Amygdala (tissue), 56 donors: ENCODE measurements at places on chromosomes 6 and 20.
A peak's percentile ranks its signal among the peaks of the same experiment; 100 is the strongest.

DNA sequence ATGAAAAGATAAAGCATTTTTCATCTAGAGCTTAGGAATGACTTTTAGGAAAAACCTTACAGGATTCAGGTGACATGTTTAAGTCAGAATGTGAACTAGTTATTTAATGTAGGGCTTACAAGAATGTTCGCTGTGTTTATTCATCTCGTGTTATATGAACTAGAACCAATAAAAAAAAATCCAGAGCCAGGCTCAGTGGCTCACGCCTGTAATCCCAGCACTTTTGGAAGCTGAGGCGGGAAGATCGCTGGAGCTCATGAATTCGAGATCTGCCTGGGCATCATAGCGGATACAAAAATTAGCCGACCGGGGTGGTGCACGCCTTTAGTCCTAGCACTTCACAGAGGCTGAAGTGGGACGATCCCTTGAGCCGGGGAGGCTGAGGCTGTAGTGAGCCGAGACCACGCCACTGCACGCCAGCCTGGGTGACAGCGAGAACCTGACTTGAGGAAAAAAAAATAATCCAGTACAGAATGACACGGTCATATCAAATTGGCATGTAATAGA lies 46.3 kb downstream of the OR2B2 start:
- no peak for DNase-seq

DNA sequence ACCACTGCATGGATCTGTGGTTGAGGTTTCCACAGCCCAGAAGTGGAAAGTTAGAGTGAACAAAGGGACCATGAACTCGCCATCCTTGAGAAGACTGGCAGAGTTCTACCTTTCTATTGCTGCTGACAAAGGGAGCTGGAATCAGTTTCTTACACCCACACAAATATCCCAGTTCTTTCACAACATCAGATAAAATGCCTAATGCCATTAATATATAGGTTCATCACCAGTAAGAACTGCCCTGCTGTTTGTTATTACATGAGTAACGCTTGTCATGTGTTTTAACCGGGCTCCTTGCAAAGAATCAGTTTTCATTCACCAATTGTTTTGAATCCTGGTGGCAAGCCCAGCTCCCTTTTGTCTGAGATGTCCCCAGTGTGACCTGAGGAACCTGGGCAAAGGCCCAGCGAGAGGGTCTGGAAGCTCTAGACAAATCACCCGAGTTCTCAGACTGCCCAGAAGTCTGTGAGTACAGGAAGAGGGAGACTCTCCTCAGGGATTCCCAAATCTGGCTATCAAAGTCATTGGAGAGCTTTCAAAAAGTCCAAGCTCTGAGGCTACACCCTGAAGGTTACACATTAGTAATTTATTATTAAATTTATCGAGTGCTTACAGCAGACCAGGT lies 7.5 kb upstream of the CD164 start:
- no peak for DNase-seq

GRCh38 chr6:153476243-153476642 lies 345.2 kb upstream of the RGS17 start:
- DNase-seq, result no peak

- no peak for DNase-seq
Observed at GRCh38 chr6:18720075-18720474, 332.9 kb downstream of the RNF144B start.

DNA sequence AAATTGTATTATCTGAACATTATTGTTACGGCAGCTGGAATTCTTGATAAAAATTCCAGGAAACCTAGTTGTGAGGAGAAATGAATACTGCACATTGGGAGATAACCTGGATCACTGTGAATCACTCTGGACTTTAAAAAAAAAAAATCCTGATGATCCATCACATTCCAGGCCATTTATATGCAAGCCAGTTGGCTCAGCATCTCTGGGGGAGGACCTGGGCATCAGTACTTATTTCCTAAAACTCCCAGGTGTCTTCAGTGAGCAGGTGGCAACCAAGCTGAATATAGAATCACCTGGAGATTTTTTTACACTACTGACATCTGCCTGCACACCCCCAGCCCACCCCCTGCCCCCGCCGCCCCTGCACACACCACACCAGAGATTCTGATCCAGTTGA lies 39.1 kb upstream of the SIRT5 start:
- DNase-seq, result no peak

DNA sequence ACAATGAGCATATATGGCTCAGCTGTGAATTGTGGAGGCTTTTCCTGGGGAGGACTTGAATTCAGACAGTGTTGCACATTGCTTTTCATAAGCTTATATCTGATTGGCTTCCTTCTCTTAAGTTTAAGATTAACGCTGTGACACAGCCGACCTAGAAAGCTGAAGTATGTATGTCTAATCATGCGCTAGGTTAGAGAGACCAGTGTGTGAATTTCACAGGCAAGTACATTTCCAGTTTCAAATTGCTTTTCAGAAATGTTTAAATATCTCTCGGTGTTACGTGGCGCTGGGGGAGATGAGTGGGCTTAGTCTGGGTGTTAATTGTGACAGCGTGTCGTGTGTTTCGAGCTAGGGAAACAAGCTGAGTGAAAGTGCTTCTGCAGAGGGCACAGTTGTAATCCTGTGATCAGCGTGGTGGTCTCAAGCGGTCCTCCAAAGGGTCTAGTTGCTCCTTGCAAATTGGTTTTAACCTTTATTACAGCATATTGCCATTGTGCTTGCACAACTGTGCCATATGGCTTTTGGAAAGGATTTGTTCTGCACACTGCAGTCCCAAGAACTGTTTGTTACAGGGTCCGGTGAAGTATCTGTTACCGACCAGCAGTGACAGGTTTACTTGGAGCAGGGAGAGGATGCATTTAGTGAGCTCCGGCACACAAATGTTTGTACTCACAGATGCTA lies 166.6 kb downstream of the SASH1 start:
- DNase-seq, result no peak

GRCh38 chr6:146847426-146847825 lies 248.7 kb downstream of the ADGB start:
- DNase-seq, result no peak

DNA sequence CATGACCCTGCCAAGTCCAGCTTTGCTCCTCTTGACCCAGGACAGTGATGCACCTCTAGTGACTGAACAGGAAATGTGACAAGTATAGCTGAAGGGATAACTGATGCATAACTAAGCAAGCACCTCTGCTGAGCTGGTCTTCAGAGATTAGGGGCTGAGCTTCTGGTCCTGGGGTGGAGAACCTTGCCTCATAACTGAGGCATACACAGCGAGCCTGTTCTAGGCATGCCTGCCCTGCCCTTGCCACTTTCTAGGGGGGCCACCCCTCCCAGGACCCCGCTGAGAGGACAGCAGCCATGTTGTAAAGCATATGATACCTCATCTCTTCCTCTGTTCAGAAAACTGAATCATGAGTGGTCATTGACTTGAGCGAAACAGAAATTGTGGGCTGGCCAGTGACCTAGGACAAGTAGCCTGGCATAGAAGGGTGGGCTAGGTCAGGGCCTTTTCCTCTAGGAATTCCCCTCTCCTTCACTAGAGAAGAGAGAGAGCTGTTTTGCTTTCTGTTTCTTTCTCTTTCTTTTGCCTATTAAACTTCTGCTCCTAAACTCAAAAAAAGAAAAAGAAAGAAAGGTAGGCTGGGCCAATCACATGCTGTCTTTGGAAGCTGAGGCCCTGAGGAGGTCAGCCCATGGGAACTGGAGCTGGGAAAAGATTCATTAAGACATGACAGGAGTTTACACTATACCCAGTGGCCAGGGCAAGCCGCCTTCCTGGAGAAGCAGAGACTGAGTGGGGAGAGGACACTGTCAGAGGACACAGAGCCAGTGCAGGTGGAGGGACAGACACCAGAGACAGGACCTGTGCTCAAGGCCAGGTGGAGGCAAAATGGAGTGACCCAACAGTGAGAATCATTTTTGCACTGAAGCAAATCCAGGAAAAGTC lies 23.1 kb downstream of the ALDH5A1 start:
- DNase-seq, result no peak

DNA sequence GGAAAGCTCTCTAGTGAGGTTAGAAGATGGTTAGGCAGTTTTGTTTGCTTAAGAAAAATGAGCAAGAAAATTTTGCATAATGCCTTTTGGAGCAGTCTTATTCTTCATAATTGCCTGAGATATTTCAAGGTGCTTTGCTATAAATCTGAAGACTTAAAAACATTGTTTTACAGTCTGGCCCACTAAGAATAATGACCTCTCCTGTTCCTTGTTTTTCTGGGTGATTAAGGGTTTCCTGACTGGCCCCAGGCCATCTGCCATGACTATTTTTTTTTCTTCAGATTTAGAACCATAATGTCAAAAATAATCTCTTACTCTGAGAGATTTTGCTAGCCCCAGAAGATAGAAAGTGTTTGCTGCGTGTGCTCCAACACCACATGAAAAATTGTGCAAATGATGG lies 72.3 kb upstream of the CENPW start:
- DNase-seq, result no peak

- DNase-seq, result no peak
Observed at GRCh38 chr6:17470938-17471327, 77.5 kb downstream of the CAP2 start.

DNA sequence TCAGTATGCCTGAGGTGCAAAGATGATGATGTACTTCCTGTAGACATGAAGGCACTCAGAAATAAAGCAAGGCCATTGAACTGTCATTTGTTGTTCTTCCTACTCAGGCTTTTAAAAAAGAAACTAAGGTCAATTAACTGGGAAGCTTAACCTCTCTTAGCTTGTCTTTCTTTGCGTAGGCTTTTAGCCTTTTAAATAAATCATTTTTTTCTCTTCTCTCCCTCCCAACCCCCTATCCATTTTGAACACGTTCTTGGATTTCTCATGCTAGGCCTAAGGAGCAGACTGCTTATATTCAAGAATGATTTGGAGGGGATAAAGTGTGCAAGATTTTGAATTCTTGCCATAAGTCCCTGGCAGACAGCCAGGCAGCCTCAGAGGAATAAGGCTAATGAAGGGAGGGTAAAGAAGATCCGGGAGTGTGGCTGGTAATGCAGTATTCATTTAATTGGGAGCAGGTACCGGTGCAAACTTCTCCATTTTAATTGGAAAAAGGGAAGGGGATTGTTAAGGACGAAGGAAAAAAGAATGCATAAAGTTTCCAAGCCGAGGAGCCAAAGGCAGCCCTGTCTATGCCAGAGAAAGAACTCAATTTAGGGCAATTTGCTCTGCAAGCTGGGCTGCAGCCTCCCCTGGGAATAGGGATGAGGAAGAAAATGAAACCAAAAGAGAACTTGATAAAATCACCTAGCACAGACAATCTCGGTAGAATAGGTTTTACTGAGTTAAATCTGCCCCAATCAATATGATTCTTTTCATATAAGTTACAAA lies 343.8 kb upstream of the MMS22L start:
- peak; percentile 15 for DNase-seq

- DNase-seq, result no peak
Observed at GRCh38 chr20:2261046-2261485, 34.7 kb upstream of the TGM3 start.

- no peak for DNase-seq
Observed at GRCh38 chr20:3470208-3470626, 601 bp upstream of the ATRN start.

- DNase-seq, result no peak
Observed at GRCh38 chr6:39386487-39386886, 64.0 kb upstream of the KCNK16 start.

GRCh38 chr6:38271081-38271480 lies 368.6 kb downstream of the BTBD9 start:
- no peak for DNase-seq

DNA sequence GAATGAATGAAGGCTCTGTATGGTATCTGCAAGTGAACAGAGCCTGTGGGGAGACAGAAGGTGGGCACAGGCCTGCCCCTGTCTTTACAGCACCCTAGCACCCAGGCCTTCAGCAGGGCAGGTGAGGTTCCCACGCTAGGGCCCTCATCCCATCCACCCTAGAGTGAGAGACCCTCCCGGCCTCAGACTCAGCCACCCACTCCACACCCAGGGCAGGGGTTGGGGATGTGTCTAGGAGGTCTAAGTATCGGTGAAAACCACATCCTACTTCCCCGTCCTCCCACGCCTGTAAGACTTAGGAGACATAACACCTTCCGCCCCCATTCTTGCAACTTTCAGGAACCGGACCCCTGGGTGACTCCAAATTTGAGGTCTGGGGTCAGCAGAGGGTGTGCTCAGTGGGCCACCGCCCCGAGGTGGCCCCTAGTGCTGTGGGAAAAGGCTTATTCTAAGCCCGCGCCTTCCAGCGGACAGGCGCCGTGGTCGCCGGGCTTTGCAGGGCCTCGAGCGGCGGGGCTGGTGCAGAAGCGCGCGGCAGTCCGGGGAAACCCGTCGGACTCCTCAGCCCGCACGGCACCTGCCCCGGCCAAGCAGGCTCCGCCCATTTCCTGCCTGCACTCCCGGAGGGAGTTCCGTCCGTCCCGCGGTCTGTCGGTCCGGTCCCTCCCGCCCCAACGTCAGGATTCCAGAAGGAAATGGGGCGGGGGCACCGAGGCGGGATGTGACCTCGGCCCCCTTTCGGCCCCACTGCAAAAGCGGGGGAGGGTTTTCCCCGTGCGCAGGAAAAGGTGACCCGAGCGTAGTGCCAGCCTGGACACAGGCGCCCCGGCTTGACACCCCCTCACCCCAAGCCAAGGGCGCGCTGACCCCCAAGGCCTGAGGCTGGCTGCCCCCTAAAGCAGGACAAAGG lies 868 bp downstream of the SAMD10 start:
- DNase-seq, result no peak

- no peak for DNase-seq
Observed at GRCh38 chr20:23337312-23337711, 13.3 kb upstream of the NXT1 start.

DNA sequence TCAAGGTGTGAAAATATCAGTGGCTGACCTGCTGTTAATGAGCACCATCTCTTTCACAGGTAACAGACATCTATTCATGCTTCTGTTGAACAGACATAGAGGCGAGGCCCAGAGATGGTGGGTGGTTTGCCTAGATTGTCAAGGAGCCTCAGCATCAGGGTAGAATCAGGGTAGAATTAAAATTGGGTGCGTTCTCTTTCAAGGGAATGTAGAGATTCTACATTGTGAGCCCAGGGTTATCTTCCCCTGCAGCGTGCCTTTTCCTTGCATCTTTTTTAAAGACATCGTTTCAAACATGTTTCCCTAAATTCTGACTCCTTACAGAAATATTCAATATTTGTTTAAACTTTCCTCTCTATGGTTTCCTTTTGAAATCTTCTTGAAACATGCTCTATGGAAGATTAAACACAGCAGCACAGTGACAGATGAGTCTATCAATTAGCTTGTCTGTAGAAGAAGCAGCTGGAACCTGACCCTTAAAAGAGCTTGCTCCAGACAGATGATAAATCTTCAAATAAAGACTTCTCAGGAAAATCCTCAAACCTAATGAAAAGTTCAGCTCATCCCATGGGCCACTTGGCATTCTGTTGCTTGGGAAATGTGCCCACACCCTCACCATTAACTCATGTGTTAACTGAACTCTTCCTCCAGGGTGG lies 119.8 kb downstream of the IPCEF1 start:
- DNase-seq, result no peak

DNA sequence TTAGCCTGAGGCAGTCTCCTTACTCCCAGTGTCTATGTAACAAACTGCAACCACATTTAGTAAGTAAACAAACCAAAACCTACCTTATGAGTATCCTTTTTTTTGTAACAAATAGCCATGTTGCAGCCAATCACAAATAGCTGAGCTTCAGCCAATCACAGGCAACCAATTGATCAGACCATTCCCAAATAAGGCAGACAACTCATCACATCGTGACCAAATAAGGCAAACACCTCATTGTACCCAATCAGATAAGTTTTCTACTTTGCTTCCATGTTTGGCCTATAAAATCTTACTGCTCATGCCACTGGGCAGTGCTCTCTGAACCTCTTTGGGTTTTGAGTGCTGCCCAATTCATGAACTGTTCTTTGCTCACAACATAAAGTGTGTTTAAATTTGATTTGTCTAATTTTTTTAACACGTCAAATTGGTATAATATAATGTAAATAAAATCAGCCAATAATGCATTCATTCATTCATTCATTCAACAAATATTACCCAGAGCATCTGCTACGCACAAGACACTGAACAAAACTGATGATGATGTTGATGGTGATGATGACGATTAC lies 117.8 kb downstream of the BCAS1 start:
- no peak for DNase-seq
